ENCODE measurements at places on chromosomes 7 and 10.

- no peak for DNase-seq
Measured at GRCh38 chr7:98976396-98977185, 98.3 kb downstream of the TRRAP start.

DNA sequence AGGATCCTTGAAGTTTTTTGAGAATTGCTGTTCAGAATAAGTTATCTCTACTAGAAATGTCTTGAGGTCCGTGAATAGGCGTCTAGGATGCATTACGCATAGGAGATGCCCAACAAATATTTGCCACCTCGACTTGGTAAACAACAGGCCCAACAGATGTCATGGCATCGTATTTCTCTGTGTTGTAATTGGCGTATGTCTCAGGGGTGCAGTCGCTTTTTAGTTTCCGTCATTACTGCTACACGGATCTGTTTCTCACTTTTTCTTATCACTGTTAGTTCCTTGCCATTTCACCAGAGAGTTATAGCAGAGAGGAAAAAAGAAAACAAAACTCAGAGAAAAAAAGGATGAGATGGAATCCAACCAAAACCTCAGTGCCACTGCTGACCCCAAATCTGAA lies 73.0 kb upstream of the SFMBT2 start:
- DNase-seq, result no peak

DNA sequence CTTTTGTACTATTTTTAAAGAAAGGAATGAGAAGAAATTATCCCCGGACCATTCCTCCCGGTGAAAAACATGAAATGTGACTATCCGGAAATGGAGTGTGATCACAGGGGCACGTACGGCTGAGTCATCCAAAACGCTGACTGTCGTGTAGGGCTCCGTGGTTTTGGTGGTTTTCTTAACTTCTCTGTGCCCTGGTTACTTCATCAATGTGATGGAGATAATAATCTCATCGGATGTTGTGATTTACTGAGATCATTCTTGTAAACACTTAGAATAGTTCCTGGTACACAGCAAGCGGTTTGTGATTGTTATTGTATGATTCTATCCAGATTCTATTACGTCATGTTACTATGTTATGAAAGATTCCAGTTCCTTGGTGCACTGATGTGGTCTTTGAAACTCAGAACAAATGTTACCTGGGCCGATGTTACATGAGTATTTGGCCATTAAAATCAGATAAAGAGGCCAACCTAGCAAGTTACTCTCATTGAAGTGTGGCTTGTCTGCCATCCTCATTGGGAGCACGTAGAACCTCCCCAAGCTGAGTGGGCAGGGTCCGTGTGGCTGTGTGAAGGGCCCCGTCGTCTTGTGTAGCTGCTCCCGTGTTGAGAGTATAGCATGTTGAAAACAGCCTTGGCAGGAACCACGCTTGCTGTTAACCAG lies 99.5 kb downstream of the CAMK1D start:
- DNase-seq, result peak; percentile 57

DNA sequence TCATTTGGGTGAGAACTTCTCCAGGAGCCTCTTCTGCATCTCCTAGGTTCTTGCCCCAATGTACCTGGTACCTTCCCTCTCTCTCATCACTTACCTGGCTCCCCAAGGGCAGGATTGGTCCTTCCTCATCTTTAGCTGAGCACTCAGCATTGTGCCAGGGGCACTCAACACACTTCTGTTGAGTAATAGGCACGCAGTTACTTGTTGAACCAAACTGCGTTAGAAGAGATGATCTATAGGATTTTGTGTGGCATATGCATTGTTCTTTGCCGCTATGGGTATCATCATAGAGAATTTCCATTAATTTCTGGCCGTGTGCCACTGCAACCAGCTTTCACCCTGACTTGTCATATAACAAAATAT lies 16.4 kb downstream of the TBXAS1 start:
- no peak for DNase-seq

DNA sequence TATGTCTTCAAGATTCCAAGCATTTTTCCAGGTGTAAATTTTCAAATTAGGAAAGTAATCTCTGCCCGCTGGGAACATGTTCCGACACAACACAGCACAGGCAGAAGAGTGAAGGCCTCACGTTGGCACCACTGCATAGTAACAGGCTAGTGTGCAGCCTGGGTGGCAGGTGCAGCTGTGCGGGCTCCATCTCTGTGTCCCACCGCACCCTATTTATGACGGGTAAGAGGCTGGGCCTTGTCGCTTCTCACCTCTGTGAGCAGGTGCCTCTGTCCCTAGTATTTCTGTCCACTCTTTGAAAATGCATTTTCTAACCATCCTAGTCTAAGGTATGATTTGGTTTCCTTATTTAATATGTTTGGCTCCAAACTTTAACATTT lies 24.1 kb downstream of the VIPR2 start:
- DNase-seq, result no peak

DNA sequence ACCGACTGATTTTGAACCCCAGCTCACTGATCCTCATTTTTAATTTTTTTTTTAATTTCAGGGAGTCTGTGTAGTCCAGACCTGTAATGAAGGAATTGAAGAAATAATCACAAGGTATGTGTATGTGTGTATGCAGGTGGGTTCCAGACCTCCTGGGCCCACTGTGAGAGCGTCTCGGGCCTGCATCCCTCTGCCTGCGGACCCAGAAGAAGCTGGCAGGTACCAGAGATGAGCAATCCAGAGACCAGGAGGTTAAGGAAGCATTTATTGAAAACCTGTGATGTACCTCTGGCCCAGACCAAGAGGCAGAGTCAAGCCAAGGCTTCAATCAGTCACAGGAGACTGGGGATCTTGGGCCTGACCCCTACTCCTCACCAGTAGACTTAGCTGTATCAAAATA lies 10.8 kb downstream of the SYCE1 start:
- DNase-seq, result no peak

- no peak for DNase-seq
Measured at GRCh38 chr7:78368771-78369170, 570.2 kb downstream of the PHTF2 start.

DNA sequence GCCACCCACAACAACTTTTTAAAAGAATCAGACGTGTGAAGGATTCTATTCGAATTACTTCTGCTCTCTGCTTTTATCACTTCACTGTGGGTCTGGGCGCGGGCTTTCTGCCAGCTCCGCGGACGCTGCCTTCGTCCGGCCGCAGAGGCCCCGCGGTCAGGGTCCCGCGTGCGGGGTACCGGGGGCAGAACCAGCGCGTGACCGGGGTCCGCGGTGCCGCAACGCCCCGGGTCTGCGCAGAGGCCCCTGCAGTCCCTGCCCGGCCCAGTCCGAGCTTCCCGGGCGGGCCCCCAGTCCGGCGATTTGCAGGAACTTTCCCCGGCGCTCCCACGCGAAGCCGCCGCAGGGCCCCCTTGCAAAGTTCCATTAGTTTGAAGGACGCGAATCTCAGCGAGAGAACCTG lies 461 bp upstream of the HTRA1 start:
- no peak for DNase-seq

DNA sequence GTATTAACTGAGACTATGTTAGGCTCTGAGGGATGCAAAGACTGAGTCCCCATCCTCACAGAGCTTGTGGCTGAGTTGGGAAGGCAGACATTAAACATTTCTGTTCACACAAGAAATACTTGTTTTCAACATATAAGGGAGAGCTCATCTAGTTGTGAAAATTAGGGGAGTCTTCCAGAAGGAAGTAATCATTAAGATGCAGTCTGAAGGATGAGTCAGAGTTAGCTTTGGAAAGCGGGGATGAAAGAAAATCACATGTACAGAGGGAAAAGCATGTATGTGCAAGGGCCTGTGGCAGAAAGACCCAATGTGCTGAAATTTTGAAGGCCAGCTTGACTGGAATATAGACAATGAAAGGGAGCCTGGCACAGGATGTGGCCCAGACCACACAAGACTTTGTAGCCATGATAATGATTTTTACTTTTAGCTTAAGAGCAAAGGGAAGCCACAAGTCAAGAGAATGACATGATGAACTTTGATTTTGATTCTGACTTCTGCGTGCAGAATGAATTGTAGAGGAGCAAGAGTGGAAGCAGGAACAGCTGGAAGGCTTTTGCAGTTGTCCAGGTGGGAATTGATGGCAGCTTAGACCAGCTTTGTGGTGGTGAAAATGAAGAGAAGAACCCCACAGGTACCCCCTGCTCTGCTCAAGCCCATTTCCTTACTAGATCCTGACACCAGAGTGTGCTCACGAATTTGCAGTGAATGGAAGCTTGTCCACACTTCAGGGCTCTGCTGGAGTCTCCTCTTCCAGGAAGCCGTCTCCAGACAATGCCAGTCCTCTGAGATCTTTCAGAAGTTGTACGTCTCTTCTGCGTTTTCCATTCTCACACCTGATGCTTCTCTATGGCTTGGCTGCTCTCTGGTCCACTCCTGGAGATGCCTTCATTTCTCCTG lies 115.6 kb downstream of the ATXN7L1 start:
- no peak for DNase-seq

- no peak for DNase-seq
Measured at GRCh38 chr7:155066417-155066950, 3.6 kb upstream of the HTR5A start.

DNA sequence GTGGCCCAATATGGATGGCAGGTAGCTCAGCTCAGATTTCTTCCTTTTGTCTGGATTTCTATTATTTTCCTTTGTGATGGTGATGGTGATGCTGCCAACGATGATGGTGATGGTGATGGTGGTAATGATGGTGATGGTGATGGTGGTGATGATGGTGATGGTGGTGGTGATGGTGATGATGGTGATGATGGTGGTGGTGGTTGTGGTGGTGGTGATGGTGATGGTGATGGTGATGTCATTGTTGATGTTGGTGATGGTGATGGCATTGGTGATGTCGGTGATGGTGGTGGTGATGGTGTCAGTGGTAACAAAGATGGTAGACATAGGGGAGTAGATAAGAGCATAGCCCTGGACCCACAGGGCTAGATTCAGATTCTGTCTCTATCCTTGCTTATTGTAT lies 25.4 kb downstream of the TTYH3 start:
- no peak for DNase-seq

- peak; percentile 10 for DNase-seq
Measured at GRCh38 chr10:32388258-32389027, 41.5 kb upstream of the EPC1 start.

GRCh38 chr7:116317907-116318306 lies 107.6 kb downstream of the TES start:
- DNase-seq, result no peak

DNA sequence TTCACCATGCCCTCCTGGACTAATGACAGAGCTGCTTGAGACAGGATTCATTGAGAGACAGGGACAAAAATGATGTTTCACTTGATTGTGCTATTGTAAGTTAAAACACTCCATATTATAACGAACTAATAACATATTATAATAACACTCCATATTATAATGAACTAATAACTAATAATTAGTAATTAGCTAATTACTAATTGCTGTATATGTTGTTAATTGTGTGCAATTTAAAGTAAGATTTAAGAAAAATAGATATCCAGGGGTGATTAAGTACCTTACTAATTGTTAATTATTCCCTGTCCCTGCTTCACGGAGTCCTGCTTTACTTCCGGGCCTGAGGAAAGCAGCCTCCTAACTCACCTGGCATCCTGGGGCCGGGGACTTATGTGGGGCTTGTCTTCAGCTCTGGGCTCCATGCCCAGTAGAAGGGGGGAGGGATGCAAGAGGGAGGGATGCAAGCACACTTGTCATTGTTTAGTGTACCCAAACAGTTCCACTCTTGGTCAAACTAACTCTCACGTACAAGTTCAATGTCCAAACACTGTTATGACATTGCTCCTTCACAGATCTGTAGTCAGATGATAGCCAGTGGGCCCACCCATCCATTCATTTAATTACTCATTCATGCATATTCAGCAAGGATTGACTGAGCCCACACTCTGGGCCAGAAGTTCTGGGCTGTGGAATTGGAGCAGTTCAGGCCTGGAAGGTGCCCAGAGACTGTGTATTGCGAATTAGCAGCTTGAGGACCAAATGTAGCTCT lies 53.8 kb downstream of the COL13A1 start:
- no peak for DNase-seq

DNA sequence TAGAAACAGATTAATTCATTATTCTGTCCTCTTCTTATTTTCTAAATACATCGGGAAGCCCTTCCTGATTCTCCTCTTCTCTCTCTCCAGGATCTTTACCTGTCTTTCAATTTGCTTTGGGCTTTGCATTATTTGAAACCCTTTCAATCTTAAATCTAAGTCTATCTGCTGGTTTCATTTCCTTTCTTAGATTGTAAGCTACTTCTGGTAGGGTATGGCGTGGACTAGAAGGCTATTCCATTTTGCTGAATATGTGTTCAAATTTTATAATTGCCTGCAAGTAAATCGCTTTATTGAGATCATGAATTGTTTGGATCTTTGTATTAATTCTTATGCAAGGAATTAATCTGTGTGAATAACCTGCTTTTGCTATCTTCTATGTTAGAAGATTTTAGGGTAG lies 11.1 kb downstream of the STAM start:
- no peak for DNase-seq

- DNase-seq, result no peak
Measured at GRCh38 chr7:77580762-77581350, 43.8 kb downstream of the PTPN12 start.

DNA sequence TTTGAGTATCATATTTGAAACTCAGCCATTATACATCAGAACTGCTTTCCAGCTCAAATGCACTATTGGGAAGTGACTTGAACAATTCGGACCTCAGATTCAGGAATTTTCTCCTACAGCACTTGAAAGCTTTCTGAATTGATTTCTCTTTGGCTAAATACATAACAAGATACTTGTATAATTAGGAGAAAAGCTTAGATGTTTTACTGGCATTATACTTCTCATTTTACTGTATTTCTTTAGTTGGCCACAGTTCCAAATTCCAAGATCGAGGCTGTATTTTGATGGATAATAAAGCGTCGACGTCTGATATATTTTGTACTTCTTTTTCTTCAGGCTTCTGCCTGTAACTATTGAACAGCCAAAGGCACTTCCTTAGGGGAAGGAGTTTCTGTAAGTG lies 26.7 kb upstream of the LYZL2 start:
- DNase-seq, result no peak

- no peak for DNase-seq
Measured at GRCh38 chr10:6936931-6937330, 356.9 kb upstream of the PRKCQ start.

DNA sequence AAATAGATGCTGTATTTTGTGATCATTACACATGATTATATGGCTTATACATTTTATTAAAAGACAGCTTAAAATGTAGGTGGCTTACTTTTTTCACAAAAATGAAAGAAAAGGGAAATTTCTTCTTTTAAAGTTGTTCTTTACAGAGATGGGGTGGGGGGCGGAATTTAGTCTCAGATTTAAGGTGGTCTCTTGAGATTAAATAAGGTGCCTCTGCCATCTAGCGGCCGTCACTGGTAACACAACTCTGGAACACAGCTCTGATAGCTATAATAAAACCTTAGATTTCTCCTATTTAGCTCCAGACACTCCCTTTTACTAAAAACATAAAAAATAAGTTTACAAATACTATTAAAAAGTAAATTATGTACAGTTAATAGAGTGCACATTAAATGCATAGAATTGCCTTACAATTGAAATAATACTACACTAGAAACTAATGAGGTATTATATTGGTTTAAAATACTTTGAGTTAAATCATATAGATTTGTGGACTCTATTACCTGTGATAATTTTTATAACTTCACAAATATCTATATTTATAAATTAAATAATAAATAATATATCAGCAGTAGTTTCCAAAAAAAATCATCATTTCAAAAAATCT lies 210.9 kb downstream of the DGKB start:
- peak; percentile 15 for DNase-seq
